GM04503 (cell line): ENCODE measurements at places on chromosomes 5 and 9.

DNA sequence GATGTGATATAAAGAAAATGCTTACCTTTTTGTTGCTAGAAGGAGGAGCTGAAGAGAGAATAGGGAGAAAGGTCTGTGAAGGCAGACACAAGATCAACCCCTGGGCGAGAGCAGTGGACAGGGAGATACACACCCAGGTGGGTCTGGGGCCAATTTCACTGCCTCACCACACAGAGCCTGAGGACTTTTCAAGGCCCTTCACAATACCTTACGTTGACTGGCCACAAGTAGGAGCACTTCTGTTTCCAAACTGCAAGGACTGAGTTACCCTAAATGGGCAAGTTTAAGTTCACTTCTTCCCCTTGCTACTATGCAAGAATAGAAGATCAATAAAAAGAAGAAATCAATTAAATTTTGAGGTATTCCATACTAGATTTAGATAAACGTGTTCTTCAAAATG lies 174.5 kb upstream of the SLC12A2 start:
- DNase-seq: peak; percentile 4

DNA sequence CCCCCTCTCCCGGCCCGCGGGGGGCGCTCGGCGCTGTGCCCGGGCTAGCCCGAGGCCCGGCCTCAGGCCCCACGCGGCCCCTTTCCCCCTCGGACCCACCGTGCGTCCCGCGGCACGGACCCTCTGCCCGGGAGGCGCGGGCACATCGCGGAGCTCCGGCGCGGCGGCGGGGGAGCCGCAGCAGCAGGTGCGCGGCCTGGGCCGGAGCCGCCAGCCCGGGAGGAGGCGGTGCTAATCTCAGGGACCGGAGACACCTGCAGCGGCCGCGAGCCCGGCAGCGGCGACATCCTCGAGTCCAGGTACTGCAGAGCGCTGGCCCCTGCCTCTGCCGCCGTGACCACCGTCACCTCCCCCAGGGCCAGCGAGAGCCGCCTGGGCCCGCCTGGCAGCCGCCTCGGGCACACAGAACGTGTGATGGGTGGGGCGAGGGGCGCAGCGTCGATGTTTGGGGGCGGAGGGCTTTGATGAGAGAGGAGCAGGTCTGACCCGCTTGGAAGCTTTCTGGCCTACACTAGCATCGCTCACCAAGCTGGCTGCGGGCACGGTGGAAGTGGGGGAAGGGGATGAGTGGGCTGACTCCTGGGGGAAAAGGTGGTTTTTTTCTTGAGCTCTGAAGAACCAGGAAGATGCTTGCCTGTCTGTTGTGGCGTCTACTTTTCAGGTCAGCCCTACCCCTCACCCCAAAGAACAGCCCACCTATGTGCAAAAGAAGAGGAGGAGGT lies 524 bp downstream of the CYFIP2 start:
- no peak for DNase-seq

GRCh38 chr5:114363837-114364236 lies 2.0 kb downstream of the KCNN2 start:
- no peak for DNase-seq

GRCh38 chr9:98545021-98545420 lies 163.7 kb downstream of the GABBR2 start:
- DNase-seq: no peak

GRCh38 chr5:1634337-1634661 lies 110.5 kb upstream of the LPCAT1 start:
- DNase-seq: no peak

GRCh38 chr5:129978270-129978669 lies 74.0 kb downstream of the CHSY3 start:
- DNase-seq: no peak

GRCh38 chr5:33118761-33119415 lies 321.9 kb upstream of the TARS1 start:
- DNase-seq: no peak

GRCh38 chr9:21081999-21082398 lies 4.3 kb upstream of the IFNB1 start:
- no peak for DNase-seq

DNA sequence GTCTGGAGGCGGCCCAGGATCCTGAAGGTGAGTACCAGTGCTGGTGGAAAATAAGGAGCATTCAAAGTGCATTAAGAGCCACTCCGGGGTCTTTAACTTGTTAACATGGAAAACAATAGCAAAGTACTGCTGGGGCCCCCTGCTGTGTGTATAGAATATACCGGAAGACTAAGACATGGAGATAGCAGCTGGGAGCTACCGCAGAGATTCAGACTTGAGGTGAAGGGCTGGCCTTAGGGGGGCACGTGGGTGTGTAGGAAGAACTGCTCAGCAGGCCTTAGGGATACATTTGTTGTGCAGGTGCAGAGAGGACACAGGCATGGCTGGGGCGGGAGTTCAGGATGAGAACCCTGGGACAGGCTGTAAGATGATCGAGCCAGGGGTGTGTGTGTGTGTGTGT lies 1.2 kb upstream of the DMRT1 start:
- DNase-seq: no peak

DNA sequence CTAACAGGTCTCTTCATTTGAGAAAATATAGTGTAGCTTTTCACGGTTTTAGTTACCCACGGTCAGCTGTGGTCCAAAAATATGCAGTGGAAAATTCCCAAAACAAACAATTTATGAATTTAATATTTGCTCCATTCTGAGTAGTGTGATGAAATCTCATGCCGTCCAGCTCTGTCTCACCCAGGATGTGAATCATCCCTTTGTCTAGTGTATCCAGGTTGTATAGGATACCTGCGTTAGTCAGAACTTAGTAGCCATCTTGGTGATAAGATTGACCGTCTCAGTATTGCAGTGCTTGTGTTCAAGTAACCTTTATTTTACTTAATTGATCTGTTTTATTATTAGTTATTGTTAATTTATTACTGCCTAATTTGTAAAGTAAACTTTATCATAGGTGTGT lies 41.1 kb downstream of the NDUFS4 start:
- no peak for DNase-seq

- no peak for DNase-seq
Observed at GRCh38 chr5:143428155-143428554, 24.7 kb upstream of the NR3C1 start.
